ENCODE measurements at places on chromosomes 13 and 19.

GRCh38 chr13:39462428-39462827, 140.6 kb downstream of the LHFPL6 start:
- no peak for DNase-seq

- DNase-seq: no peak
These were observed 53.5 kb downstream of the RFC3 start for GRCh38 chr13:33871207-33872004.

- DNase-seq: no peak
These were observed 77.4 kb upstream of the RAP2A start for GRCh38 chr13:97356592-97356991.

GRCh38 chr19:7227735-7228134, 66.5 kb downstream of the INSR start:
- no peak for DNase-seq

DNA sequence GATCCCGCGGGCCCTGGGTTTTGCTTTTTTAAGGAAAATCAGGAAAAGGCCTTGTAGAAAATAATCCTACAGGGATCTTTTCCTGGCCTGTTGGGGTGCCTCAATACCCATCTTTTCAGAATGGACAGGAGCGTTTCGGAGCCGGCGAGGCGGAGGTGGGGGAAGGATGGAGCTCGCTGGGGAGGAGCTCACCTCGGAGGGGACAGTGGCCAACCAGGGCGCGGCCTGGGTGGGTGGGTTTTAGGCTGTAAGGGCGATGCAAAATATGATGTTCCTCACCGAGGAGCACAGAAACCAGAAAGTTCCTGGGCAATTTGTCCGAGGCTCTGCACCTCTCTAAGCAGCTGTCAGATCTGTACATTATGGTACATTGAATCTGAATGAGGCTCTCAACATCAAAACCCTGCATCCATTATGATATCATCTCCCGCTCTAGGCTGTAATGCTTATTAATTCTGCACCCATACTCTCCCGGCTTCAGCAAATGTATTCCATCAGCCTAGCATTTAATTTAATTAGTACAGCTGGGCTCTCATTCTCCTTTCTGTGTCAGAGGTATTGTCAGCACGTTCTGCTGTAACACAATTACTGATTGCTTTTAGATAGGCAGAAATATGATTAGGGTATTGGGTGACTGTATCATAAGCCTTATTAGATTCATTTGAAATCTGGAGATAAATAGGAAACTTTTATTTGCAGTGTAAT, 90.3 kb upstream of the SOX1 start:
- no peak for DNase-seq

DNA sequence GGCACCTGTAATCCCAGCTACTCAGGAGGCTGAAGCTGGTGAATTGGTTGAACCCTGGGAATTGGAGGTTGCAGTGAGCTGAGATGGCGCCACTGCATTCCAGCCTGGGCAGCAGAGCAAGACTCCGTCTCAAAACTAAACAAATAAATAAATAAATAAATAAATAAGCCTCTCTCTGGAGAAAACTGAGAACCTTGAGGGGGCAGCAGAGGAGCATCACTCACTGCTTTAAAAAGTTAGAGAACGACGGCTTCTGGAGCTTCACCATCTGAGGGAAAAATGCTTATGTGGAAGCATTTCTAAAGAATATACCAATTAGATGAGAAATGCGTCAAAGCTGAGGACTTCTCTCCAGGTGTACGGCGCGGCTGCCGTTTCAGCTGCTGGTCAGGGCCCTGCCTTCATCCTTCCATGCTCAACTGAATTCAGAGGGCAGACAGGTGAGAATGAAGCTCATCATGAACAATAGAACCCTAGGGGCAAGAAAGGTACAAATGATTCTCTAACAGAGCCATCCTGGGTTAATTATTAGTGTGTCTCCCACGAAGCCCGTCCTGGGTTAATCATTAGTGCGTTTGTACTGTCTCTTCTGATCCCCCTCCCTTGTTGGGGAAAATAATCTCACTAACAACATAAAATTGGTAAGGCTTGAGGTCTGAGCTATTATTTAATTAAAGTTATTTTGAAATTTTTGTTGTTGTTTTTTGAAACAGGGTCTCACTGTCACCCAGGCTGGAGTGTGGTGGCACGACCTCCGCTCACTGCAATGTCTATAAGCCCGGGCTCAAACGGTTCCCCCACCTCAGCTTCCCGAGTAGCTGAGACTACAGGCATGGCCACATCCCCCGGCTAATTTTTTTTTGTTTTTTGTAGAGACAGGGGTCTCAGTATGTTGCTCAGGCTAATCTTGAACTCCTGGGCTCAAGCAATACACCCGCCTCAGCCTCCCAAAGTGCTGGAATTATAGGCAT, 80.1 kb downstream of the IPO5 start:
- DNase-seq: peak; percentile 44
